A673 (cell line): ENCODE measurements at places on chromosomes 5 and 9.

DNA sequence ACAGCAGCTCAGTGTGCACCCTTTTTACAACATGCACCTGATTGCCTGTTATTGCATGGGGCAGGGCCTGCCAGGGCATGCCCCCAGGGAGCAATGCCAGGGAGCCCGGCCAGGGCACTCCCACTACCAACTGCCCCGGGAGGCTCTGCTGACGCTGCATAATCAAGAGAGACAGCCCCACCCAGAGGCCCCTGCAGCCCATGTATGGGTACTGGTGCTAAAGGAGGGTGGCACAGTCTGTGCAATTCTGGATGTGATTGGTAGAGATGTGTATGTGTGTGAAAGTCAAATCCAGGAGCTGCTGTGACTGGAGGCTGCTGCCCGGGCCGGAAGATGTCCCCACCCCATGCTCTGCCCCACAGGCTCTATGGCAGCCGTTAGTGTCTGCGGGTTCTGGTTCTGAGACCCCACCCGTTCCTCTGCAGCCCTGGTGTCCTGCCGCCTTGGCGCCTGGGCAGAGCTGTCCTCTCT lies 3.9 kb upstream of the NEURL1B start:
- no peak for DNase-seq

GRCh38 chr5:87278590-87279100 lies 11.0 kb downstream of the RASA1 start:
- no peak for DNase-seq

DNA sequence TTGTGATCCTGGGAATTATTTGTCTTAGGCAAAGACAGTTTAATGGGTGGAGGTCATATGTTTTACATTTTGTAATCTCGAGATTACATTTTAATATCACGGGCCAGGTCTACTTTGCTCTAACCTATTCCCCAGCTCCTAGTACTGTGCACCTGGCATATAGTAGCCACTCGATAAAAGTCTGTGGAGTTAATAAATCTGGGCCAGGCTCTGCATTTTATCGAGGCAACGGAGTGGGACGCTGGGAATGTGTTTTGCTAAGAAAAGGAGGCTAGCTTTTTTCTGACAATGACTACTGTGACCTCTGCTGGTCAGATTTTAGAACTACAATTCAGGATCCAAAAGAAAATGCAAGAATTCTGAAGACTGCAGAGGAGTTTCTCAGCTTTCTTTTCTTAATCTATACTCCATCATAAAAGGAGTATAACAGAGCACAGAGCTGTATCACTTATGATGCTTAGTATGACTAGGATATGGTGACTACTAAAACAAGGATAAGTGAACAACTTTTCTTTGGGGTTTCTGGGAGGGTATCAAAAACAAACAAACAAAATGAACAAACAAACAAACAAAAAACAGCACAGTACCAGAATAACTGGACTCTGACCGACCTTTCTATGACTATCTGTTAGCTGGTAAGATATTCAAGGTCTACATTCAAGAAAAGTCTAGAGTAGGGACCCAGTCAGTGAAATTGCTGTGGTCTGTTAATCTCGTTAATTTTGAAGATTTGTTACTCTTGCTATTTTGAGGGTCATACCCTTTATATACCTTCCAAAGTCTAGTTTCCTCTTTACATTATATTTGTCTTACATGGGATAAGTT lies 46.1 kb upstream of the CER1 start:
- peak; percentile 75 for DNase-seq

- DNase-seq, result no peak
These were observed 99.8 kb downstream of the TRIO start for GRCh38 chr5:14242871-14243383.

- DNase-seq, result no peak
These were observed 1236.6 kb downstream of the MAT2B start for GRCh38 chr5:164742025-164742424.

GRCh38 chr9:90975781-90976538 lies 174.3 kb downstream of the SYK start:
- no peak for DNase-seq

DNA sequence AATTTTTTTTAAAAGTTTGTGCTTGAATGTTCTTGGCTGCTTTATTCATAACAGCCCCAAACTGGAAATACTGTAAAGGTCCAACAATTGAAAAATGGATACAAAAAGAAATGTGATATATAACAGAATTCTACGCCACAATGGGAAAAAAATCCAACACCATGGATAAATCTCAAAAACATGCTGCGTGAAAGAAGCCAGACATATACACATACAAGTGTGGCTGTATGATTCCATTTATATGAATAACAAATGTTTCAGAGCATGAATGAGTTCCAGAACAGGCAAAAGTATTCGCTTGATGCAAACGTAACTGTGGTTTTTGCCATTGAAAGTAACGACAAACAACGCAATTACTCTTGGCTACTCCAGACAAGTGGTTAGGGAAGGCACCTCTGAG lies 7.2 kb upstream of the SFXN1 start:
- no peak for DNase-seq

DNA sequence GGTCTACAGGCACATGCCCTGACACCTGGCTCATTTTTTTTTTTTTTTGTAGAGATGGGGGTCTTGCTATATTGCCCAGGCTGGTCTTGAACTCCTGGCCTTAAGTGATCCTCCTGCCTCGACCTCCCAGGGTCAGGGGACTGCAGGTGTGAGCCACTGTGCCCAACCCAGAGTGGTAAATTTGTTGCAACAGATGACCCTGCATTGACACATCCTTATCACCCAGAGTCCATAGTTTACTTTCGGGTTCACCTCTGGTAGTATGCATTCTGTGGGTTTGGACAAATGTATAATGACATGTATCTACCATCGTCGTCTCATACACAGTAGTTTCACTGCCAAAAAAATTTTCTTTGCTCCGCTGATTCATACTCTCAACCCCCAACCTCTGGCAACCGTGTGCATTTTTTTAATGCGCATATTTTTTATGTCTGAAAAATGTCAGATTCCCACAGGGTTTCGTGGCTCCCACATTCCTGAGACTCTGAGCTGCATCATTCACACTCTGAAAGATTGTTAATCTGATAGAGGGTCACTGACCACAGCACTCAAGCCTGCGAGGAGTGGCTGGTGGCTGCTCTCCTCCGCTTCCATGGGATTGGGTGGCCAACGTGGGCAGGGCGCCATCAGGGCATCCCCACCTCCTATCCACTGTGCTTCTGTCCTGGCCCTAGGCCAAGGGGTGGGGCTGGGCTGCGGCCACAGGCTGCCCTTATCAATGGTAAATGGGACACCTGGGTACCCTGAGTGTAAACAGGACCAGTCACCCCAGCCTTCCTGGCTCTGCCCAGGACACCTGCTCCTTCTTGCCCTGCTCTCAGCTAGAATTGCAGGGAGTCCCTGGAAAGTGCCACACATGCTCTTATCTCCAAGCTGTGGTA lies 9.6 kb downstream of the NDST1 start:
- DNase-seq, result no peak

GRCh38 chr9:92706218-92706940 lies 36.4 kb upstream of the IPPK start:
- peak; percentile 55 for DNase-seq

DNA sequence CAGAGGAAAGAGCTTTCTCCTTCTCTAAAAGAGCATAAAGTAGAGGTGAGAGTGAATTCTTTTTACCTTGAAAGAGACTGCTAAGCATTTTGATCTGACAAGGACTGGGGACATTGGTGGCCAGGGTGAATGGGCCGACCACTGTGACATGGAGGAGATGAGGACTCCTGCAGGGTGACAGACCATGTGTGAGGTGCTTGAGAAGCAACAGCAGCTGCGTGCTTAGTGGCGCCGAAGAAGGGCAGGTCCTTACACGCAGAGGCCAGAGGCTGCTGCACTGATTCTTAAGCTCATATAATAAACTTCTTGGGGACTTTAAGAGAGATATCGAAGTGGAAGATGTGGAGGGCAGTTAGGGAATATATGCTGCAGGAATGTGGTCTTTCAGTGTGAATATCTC lies 8.7 kb upstream of the JAKMIP2 start:
- no peak for DNase-seq

GRCh38 chr5:31880449-31880848 lies 241.5 kb downstream of the PDZD2 start:
- DNase-seq, result no peak

DNA sequence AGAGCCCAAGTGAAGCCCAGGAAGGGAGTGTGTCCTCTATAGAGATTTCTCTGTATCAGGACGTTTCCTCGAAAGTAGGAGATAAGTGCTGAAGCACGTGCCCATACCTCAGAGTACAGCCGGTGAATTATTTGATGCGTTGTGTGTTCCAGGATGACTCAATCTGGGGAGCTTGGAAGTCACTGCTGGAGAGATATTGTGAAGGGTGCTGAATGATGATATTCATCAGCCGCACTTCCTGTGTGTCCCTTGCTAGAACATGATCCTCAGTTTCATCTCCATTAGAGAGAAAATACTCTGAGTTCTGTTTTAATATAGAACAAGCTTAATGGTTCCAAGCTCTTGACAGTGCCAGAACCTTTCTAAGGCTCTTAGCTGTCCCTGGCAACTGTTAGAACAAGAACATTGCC lies 402.3 kb upstream of the ADAMTSL1 start:
- DNase-seq, result no peak

DNA sequence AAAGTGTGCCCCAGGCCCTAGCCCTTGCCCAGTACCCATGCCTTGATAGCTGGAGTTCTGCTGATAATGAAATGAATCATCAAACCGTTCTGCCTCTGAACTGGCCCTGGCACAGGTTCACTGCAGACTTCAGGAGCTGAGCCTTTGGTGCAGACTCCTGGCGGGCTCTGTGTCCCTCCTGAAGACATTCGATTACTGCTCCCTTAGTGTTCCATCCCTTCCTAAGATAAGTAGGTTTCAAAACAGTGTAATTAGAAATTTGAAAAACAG lies 97.2 kb downstream of the MVB12B start:
- no peak for DNase-seq

DNA sequence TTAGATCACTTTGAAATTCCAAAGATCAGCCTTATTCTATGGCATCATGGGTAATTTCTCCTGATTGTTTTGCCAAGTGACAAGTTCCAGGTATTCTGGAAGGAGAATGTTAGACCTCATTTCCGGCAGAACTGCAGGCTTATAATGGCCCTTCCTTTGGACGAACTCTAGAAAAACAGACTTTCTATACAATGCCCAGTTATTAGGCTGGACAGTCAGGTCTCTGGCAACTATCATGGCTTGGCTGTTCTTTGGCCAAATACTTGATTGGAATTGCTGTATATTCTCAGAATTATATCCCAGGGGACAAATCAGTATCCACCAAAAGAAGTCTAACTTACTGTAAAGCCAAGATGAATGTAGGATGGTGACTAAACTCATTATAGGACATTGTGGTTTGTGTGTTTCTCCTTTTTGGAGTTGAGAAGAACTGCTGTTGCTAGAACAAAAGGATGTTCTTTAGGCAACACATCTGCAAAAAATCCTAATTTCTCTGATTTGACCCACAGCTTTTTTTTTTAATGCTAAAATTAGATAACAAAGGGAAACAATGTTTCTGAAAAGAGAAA lies 69.0 kb downstream of the ADAMTSL1 start:
- DNase-seq, result no peak
